Inflammatory macrophage treated with lipopolysaccharide for 4 hours (primary cell): ENCODE measurements at places on chromosomes 6 and 20.

DNA sequence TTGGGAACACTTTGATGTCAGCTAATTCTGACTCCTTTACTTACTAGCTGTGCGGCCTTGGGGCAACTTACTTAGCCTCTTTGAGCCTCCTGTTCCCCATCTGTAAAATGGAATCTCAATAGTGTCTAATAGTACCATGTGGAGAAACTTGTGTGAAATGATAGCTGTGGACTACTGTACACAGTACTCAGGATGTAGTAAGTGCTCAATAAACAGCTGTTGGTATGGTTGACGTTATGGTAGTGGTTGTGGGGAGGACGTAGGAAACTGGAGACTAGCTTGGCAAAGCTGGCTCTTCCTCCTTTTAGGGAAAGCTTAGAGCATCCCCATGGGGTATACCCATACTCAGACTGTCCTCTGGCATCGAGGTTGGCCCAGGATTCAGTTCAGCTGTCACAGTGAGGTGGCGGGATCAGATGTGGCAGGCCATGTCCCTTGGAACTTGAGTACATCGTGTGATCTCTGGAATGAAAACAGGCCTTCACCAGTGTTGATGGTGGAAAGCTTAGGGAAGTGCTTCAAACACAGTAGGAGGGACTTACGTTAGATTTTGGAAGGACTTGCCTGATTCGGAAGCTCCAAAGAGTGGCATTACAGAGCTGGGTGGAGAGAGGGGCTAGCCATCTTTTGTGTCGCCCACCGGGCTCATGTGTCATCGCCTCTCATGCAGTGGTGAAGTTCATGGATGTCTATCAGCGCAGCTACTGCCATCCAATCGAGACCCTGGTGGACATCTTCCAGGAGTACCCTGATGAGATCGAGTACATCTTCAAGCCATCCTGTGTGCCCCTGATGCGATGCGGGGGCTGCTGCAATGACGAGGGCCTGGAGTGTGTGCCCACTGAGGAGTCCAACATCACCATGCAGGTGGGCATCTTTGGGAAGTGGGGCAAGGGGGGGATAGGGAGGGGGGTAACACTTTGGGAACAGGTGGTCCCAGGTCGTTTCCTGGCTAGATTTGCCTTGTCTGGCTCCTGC lies 7.1 kb downstream of the VEGFA start:
- no peak for DNase-seq

- no peak for DNase-seq
Measured at GRCh38 chr20:32973077-32973717, 31.0 kb downstream of the SUN5 start.

DNA sequence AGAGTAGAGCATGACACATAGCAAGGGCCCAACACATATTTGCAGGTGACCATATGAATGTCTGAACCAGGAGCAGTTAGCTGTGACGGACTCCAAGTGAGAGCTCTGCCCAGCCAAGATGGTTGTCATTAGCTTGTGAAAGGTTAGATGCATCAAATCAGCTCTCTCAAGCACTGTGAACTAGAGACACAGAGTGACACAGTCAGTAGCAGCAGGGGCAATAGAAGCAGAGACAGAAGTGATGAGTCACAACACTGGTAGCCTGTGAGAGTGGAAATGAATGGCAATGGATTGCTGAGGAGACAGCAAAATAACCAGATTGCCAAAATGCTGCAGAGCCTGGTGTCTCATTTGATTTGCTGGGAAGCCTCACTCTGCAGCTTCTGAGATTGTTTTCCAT lies 558.9 kb downstream of the PKHD1 start:
- no peak for DNase-seq

- DNase-seq, result peak; percentile 42
Measured at GRCh38 chr6:29011276-29011734, 6.2 kb upstream of the ZNF311 start.

- no peak for DNase-seq
Measured at GRCh38 chr6:1500913-1501312, 108.8 kb upstream of the FOXC1 start.

- no peak for DNase-seq
Measured at GRCh38 chr6:151679081-151679480, 128.4 kb upstream of the ESR1 start.

DNA sequence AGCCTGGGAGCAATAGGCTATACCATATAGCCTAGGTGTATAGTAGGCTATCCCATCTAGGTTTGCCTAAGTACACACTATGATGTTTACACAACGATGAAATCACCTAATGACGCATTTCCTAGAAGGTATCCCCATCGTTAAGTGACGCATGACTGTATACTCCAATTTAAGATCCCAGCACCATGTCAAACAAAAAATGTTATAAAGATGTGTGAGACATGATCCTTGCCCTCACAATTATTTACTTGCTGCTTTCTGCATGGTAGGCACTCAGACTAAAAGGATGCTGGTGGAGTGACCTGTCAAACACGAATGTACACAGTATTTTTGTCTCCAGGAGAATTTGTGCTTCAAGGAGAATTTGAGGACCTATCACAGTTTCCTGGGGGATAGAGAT lies 32.3 kb downstream of the SNAP25 start:
- no peak for DNase-seq

DNA sequence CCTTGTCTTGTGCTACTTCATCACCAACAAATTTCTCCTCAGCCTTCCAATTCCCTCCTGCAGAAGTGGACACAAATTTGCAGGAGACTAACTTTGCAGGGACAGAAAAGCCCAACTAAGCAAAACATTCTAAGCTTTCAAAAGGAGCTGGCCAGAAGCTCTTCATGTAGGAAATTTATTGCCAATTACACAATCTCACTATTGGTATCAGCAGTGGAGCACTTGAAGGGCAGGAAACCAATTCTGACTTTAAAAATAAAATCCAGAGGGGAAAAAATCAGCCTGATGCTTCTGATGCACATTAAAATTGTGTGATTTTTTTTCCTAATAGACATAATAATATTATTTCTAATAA lies 193.3 kb downstream of the LY86 start:
- no peak for DNase-seq

DNA sequence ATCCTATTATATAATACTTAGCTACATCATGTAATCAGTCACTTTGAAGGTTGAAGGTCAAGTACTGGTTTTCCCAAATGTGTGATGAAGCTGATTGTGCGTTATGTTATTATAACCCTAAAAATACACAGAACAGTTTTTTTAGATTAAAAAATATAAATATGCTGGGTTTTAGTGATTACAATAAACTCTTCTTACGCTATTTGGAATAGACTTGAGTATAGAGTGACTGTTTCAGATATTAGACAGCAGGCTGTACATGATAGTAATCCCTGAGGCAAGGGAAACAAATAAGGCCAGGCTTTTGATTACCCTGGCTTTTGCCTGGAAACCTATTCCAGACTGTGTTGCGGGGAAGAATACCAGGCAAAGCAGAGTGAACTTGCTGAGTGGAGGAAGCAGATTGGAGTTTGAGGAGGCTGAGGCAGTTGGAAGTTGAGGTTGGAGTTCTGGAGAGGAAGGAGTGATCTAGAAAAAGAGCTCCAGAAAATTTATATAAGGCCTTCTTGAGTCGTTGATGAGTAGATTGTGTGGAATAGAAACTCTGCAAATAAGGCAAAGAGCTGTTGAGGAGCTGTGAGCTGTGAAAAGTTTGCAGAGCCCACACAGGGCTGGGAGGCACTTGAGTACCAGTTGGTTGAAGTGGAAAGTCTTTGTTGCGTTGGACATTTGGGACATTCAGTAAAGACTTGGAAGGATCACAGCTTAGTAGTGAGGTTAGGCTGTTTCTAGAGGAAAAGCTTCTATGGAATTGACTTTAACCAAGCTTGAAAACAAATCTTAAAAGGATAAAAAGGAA lies 26.4 kb downstream of the MAP3K4 start:
- no peak for DNase-seq

DNA sequence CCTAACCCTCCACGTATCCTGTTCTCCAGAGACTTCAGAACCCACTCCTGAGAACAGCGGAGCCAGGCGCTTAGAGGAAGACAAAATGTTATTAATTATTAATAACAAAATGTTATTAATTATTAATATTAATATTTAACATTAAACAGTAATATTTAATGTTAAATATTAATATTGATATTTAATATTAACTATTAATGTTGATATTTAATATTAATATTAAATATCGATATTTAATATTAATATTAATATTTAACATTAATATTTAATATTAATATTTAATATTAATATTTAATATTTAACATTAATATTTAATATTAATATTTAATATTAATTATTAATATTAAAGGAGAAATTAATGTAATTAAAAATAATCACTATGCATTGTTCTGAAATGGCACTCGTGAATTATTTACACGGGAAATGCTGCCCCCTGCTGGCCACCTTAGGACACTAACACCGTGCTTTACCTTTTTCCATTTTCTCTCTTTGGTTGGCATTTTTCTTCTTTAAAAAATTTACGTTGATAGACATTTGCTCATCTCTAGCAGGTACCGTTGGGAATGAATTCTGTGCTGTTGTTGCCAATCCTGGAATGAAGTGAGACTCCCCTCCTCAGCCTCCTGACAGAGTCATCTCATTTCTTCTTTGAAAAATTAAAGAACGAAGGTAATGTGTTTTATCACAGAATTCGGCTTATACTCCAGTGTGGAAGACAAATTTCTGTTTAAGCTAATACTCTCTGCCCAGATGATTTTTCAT lies 7.5 kb upstream of the GGTLC1 start:
- DNase-seq, result peak; percentile 37

- peak; percentile 68 for DNase-seq
Measured at GRCh38 chr20:25042531-25043498, 15.1 kb downstream of the ACSS1 start.

DNA sequence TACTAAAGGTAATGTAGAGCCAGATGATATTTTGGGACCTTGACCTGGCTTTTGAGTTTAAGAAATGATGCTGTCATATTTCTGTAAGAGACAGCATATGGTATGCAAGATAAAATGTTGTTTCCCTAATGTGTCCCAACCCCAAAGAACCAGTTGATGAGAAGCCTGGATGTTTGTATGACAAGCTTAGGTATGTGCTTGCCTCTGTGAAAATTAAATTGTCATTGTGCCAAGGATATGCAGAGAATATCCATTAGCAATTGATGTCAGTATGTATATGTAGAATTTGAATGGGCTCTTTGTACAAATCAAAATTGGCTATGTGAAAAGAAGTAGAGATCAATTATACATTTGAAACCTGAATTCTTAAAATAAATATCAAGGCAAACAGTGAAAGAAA lies 650.8 kb upstream of the EYS start:
- DNase-seq, result no peak

GRCh38 chr6:170172825-170173256 lies 118.0 kb downstream of the DLL1 start:
- no peak for DNase-seq

DNA sequence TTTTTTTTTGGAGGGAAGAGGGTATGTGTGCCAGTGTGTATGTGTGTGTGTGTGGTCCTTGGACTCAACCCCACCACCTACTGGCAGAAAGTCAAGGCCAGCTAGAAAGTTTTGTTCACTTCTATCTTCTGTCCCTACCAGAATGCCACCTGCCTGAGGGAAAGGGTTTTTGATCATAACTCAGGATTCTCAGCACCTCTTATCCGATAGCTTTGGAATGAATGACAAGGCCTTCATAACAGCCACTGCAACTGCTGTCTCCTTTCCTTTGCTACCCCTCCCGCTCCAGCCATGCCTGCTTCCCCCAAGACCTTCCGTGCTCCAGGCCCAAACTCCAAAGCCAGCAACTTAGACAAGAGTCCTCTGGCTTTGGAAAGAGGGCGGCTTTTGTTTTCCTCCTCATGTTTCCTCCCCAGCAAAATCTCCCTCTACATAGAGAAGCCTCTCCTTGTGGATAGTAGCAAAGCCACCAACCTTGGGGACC lies 18.7 kb downstream of the BTN3A1 start:
- peak; percentile 40 for DNase-seq

DNA sequence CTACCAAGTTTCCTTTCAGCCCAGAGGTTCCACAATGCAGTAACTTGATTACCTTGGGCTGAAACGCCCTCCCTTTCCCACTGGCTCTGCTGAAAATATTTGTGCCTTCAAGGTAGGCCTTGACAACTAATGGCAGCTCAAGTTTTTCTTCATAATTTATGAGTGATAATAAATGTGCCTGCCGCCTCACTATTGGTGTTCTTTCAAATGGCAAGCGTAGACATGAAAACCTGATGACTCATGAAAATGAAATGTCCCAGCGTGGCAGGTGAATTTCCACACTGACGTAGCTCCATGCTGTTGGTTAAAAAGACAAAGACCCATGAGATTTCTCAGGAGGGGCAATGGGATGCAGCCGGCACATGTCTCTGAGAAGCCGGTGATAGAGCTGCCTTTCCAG lies 107.2 kb upstream of the GGTLC1 start:
- DNase-seq, result no peak
